ENCODE measurements at places on chromosomes 3 and 15.

GRCh38 chr15:27017168-27017809 lies 46.3 kb downstream of the GABRG3 start:
- DNase-seq = no peak

- no peak for DNase-seq
These were observed 2.3 kb upstream of the HRG start for GRCh38 chr3:186663361-186664118.

- peak; percentile 21 for DNase-seq
These were observed 281.0 kb upstream of the TBL1XR1 start for GRCh38 chr3:177478170-177478867.

GRCh38 chr3:98645039-98645438 lies 51.6 kb upstream of the CPOX start:
- no peak for DNase-seq

DNA sequence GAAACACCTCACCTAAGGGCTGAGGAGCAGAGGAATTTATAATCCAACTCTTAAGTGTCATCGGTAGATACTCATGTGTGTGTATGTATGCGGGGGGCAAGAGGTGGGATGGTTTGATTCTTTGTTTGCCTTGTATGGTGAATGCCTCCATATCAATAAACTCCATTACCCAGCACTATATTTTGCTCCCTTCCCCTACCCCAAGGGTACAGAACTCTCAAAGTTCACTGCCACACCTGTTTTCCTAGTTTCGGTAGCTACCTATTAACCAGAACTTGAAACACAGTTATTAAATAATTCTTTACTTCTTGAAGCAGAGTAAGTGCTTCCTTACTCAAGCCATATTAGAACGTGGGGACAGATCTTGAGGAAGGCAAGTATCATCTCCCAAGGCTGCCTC lies 400.8 kb upstream of the SUCLG2 start:
- no peak for DNase-seq

DNA sequence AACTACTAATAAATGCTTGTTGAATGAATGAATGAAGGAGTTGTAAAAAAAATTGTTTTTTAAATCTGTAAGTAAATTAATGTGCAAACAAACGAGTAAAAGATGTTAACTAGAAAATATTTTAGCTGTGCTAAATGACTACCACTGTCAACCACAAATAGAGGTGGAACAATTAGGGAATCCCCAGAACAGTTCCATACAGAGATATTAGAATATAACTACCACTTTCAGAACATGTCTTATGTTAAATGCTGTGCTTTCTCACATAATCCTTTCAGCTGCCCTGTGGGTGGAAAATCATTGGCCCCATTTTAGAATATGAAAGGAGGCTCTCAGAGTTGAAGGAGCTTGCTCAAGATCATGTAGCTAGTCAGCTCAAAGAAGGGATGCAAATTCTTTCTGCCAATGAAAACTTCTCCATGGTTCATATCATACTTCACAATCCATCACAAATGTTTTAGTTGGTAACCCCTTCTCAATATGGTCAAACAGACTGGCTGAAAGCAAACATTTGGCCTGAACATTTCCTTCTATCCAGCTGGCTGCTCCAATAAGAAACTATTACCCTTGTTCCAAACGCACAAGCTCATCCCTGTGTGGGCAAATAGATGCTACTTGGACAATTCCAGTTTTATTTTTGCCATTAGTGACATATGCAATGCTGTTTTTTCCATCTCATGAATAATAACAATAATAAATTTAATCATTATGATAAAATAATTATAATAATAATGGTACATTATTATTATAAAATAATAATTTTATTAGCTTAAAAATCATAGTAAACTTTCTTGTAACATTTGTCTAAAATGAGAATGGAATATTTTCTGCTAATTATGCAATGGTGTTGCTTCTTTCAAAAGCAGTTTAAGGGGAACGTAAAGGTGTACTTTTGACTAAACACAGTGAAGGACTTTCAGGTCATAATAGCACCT lies 290.4 kb upstream of the STT3B start:
- no peak for DNase-seq

GRCh38 chr3:122081543-122082247 lies 26.5 kb downstream of the CD86 start:
- no peak for DNase-seq

GRCh38 chr3:133466531-133467386 lies 66.9 kb downstream of the BFSP2 start:
- no peak for DNase-seq

GRCh38 chr3:153970047-153970446 lies 151.1 kb upstream of the ARHGEF26 start:
- no peak for DNase-seq

GRCh38 chr3:28564211-28564610 lies 215.6 kb upstream of the AZI2 start:
- no peak for DNase-seq

DNA sequence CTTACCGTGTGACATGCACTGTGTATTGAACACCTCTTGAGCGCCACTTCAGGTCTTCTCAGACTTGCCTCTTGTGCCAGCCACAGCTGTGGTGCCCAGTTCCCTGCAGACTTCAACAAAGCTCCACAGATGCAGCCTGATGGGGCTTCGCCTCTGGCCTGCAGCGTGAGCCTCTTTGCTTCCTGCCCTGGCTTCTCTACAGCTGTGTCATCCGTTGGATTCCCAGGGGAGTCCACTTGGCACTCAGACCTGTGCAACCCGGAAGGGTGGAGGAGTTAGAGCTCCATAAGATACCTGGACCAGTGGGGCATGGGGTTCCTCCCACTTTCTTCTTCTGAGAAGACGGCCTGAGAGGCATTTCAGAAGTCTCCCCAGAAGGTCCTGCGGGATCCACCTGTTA lies 57.7 kb upstream of the BNIP2 start:
- DNase-seq = no peak

DNA sequence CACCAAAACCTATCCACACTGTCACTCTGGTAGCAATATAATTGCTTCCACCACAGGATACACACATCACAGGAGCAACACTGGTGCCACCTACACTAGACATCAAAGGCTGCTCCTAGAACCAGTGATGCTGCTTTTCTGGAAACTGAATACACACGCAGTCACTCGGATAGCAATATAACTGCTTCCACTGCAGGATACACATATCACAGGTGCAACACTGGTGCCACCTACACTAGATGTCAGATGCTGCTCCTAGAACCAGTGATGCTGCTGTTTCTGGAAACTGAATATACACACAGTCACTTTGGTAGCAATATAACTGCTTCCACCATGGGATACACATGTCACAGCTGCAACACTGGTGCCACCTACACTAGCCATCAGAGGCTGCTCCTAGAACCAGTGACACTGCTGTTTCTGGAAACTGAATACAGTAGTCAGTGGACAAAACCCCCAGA lies 6.9 kb upstream of the TNFSF10 start:
- DNase-seq = no peak

DNA sequence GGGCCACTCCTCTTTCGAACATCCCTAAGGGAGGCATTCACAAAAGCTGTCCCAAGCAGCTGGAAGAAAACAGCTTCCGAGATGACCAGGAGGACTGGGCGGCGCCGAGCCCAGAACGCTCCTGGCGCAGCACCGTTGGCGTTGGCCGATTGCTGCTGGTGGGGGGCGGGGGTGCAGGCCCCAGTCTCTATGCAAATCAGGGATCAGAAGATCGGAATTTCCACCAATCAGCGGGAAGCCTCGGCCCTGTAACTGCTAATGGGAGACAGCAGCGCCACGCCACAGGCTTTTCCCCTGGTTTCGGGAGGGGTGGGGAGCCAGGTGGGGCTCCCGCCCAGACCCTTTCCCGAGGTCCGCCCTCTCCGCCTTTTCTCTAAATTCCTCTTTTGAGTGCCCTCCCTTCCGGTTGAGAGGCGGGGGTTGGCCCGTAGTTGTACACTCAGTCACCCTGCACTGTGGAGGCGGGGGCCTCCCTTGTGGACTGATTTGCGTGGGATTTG lies 27.0 kb downstream of the HMCES start:
- DNase-seq = peak; percentile 85

DNA sequence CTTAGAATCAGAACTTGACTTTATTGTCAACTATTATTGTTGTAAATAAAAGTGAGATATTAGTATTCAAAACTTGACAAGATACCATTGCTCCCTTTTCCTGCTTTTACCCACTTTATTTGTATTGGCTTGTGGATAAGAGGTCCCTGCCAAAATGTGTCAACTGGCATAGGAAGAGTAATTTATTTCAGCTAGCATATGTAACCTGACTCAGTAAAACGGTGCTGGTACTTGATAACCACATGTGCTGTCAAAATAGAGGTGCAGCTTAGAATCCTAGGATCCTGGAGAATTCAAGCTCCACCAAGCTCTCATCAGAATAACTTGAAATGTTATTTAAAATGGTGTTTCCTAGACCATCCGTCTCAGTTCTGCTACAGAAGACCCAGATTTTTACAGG lies 90.2 kb upstream of the TGFBR2 start:
- no peak for DNase-seq

DNA sequence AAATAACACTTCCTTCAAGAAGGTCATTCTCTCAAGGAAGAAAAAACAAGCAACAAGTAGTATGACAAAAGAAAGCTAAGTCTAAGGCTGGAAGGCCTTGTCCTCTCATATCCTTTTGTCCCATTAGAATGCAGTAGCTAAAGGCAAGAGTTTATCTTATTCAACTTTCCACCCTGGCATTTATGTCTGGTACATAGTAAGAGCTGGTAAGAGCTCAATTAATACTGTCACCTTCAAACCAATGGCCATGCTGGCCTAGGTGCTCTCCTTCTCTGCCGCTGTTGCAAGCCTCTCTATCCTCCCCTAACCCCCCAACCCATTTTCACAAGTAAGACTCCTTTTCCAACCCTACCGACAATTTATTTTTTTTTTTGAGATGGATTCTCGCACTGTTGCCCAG lies 81.9 kb downstream of the LRRFIP2 start:
- DNase-seq = no peak

All from thoracic aorta (tissue), 2 donors.